ENCODE measurements at places on chromosomes 2 and 18.

GRCh38 chr18:51135364-51135763 is 62.1 kb downstream of the MEX3C start:
- no peak for DNase-seq

DNA sequence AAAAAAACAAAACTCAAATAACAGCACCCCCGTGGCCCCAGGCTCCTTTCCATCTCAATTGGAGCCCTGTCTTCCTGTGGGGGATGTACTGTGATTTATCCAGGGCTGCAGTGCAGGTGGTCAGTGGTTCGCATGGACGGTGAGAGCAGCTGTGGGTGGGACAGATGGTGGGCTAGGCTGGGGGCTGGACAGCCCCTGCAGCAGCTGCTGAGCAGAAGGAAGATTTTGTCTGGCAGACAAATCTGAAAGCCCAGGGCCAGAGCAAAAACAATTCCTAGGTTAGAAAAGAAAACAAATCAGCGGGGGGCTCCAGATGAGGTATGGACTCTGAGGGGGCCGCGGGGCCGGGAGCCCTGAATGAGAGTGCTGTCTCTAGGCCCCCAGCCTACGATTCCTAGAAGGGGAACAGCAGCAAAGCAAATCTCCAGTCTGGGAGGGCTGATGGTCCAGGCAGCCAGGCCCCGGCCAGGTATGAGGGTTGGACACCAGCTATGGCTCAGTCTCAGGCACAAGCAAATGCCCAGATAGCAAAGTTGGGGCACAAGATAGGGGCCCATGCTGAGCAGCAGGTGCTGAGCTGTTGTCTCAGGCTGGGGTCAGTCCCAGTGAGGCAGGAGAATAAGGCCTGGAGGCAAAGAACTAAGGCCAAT is 45.4 kb downstream of the SOWAHC start:
- no peak for DNase-seq

DNA sequence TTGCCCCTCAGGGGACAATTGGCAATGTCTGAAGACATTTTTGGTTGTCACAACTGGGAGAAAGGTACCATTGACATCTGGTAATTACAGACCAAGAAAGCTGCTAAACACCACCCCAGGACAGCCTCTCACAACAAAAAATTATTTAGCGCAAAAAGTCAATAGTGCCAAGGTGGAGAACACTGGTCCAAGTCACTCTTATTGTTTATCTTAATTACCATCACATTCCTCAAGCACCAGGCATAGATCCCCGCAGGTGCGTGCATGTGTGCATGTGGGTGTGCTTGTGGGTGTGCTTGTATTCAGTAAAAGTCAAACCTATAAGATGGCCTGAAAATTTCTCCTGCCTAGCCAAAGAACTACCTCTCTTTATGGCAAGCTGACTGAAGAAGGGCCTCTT is 74.9 kb upstream of the WDR75 start:
- no peak for DNase-seq

- no peak for DNase-seq
Measured at GRCh38 chr2:48929571-48930301, 174.2 kb upstream of the LHCGR start.

DNA sequence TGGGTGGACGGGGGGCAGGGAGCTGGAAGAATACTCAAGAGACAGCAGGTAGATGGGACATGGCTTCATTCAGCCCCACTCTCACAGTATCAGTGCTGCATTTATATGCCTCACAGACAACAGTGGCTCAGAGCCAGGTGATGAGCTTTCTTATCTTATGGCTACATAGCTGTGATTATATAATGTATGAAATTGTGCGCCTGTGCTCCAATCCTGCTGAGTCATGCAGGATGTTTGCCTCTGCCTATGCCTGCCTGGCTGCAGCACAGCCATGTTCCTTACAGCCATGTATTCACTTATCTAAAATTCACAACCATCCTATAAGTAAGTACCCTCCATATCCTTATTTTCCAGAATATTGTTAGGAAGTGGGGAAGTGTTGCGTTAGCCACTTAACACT is 37.7 kb upstream of the RNF103 start:
- DNase-seq = no peak

DNA sequence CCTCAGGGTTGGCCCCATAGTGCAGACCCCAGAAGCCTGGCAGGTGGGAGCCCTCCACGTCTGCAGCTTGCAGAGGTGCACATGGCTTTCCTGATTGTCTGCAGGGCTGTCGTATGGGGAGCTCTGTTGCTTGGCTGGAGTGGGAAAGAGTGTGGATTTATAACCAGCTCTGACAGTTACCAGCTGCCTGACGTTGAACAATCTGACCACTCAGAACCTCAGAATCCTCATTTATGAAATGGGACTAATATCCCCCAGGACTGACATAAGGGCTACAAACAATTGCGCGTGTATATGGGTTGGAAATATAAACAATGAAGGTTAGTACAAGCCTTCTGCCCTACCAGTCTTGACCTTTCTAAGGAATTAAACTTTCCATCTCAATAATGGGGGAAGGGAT is 13.9 kb upstream of the PXDN start:
- no peak for DNase-seq

DNA sequence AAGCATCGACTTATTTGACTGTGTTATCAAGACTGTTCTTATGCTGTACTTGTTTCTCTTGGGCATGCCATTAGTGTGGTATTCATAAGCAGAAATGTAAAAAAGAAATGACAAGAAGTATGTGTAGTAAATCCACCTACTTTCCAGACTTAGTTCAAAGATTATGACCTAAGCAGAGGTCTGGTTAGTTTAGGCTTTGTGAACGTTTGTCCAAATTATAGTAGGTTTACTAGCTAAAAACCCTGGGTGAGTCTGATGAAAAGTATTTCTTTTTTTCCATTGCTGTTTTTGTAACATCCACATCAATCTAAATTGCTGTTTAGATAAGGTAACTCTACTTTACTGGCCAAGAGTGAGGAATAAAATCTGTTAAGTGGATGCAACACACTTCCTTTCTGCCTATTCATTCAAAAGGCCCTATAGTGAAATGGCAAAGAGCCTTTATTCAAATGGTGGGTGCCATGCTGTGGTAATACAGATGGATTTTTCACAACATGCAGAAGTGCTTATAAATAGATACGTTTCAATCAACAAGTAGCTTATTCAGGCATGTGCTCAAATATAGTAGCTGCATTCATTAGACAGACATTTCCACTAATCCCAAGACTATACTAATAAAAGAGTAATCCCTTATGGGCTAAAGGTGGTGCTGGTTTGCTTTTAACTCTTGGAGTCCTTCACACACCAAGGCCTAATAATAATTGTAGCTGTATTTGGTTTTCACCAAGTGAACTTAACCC is 122.5 kb upstream of the LTBP1 start:
- no peak for DNase-seq

GRCh38 chr18:30334781-30335180 is 707.8 kb downstream of the DSC3 start:
- no peak for DNase-seq

DNA sequence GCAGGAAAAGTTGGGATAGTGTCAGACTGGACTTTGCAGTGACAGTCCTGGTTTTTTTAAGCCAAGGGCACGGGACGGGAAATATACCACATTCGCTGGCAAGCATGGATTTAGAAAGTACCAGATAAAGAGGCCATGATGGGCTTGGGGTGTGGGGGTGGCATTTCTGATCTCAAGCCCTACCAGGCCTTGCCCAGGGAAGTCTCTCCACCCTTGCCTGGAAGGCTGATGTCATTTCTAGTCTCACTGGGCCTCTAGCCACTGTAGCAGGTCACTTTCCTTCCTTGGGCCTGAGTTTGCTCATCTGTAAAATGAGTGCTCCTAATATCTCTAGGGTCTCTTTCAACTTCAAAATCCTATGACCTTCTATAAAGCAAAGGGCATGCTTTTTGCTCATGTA is 1.8 kb downstream of the ZBTB7C start:
- DNase-seq = no peak
